ENCODE measurements at places on chromosomes 4 and X. TPM values are rescaled to one million over a fixed set of nuclear protein-coding genes. Genes with fewer than 3 reads are reported as not detected.

DNA sequence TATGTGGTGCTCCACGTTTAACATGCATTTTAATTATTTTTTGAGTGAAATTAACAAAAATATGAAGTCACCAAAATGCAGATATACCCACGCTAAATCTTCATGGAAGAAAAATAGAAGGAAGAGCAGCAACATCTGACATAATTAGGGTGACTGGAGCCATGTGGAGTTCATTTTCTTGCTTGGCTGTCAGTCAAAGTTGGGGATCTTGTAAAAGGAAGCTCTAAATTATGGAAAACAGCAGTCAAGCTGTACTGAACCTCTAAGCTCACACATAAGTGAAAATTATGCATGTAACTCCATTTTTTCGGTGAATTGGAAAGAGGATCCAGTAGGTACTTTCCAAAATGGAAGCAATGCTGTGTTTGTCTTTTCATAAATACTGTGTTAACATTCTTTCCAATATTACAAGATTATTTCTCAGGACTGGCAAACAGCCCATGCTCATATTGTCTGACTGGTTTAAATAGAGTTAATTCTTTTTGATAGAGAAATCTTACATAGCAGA, 9.7 kb upstream of the PDGFC start:
- DNase-seq = no peak

DNA sequence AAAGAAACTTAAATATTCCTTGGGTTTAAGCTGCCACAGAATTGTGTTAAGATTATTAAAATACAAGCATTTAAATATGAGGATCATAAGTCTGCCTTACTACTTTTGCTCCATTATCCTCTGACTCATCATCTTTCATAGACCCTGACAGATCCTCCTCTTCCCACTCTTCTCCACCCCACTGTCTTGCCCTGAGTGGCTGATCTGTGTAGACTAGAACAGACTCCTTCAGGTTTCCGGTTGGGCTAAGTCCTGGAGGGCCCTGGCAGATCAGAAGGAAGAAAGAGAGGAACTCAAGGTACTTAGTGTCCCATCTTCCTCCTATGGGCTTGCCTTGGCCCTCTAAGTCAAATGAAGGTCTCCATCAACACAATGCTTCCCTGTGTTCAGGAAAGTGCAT, 30.7 kb downstream of the PALLD start:
- DNase-seq = no peak

DNA sequence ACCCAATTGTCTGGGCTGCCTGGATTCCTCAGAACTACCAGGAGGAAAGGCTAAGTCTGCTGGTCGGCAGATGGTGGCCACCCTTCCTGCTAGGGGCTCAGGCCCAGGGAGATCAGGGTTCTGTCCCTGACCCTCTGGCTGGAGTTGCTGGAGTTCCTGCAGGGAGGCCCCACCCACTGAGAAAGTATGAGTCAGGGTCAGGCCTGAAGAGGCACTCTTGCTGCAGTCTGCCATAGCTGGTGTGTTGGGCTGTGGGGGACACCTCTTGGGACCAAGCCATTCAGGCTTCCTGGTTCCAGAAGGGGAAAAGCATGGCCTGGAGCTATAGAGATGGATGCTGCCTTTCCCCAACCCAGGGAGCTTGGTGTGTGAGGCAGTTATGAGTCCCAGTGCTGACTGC, 40.4 kb upstream of the PCDH18 start:
- DNase-seq = no peak

The UCHL1 gene
- 375 TPM for total RNA-seq

DNA sequence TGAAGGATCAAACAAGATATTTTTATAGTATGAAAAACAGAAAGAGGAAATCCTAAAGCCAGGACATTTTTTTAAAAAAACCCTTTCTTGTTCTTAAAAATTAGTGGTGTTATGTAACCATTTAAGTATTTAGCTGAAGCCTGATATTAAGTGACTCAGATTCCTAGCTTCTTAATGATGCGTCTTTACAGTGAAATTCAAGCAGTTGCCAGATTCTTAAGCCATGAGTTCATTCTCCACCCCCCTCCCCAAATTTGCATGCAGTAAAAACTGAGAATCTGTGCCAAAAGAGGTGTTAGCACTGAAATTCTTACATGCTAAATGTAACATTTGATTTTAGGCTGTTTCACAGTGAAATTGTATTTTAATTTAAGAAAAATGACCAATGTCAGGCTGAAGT, 180.8 kb downstream of the RAPGEF2 start:
- no peak for DNase-seq

- DNase-seq = peak; percentile 38
These were observed 722 bp upstream of the NBDY start for GRCh38 chrX:56728321-56728720.

GRCh38 chrX:84715315-84715714, 213.1 kb upstream of the HDX start:
- peak; percentile 41 for DNase-seq

DNA sequence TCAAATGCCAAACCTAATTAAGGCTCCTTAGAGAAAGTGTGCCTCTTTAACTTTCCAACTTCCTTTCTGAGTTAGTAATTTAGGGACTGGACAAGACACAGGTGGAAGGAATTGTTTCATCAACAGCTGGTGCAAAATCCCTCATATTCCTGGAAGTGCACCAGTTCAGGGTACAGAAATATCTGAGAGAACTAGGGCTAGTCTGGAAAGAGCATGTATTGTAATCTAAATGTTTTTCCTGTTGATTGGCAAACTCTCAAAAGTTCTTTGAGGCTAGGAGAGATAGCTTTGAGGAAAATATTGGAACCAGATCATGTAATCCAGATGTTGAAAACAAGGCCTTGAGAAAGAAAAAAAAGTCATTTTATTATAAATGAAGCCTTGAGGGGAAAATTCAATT, 98.1 kb upstream of the C1GALT1C1 start:
- no peak for DNase-seq

The PDS5A gene
- total RNA-seq = 113 TPM

DNA sequence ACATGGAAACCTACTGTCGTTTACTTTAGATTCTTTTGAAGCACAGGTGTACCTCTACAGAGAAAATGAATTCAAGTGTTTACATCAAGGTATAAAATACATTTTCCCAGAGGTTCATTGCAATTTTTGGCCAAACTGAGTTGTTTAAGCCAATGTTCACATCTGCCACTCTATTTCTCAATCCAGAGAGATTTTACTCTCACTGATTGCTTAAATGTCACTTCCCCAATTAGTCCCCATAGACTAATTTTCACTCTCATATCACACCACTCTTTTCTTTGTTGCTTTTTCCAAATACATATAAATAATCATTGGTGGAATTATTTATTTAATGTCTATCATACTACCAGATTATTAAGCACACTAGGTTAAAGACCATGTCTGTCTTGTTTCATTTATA, 271.8 kb downstream of the PPP3CA start:
- DNase-seq = no peak

DNA sequence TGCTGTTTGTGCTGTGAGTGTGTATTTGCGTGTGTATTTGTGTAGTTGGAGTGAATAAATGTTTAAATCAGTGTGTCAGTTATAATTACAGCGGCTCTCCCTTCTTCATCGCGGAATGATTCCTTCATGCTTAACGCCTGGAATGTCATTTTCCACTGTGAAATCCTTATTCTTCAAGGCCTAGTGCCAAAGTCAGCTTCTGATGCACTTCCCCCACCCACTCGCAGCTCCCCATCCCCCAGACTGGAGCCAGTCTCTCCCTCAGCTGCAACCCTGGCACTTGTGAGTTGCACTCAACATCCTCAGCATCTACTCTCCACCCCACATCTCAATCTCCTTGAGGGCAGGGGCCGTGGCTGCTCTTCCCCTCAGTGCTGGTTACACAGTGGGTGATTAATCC, 583.0 kb downstream of the BCOR start:
- DNase-seq = no peak

The ANK2 gene
- 1.8 TPM for total RNA-seq

DNA sequence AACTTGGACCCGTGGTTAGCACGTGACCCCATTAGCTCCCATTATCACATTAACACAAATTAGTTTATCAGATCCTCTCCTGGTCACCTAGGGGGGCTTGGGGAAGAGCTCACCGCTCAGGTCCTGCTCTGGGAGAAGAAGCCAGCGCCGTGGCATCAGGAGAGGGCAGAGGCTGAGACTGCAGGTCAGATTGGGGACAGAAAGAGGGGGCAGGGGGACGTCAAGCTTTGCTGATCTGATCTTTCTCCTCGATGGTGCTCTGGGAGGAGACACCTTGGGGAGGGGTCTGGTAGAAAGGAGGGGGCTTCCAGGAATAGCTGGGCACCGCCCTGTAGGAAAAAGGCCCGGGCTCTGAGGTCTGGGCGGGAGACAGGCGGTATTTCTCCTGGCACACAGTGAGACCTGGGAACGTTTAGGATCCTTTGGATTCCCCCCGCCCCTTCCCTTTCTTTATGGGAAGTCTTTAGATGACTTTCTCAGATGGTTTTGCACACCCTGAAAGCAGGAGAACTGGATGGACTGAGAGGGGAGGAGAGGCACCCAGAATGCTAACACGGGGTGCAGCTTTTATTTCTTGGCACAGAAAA, 9.1 kb upstream of the ELF4 start:
- DNase-seq = no peak

The LRCH2 gene
- total RNA-seq = not detected

DNA sequence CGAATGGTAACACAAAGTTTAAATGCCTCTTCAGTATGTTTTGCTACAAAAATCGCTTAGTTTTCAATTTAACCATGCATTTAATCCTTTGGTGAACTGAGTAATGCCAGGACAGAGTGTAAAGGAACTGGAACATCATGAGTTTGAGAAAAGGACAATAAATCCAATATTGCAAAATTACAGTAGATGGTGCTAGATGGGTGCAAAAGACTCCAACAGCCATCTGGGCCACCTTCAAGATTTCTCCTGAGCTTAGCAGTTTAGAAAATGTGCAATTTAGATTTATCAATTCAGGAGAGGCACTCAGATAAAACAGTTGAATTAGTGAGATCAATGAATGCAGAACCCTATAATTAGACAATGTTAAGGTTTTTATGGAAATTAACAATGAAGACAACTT, 33.2 kb upstream of the MID1IP1 start:
- DNase-seq = peak; percentile 33

- DNase-seq = no peak
These were observed 156.9 kb downstream of the APBB2 start for GRCh38 chr4:41057467-41057866.

DNA sequence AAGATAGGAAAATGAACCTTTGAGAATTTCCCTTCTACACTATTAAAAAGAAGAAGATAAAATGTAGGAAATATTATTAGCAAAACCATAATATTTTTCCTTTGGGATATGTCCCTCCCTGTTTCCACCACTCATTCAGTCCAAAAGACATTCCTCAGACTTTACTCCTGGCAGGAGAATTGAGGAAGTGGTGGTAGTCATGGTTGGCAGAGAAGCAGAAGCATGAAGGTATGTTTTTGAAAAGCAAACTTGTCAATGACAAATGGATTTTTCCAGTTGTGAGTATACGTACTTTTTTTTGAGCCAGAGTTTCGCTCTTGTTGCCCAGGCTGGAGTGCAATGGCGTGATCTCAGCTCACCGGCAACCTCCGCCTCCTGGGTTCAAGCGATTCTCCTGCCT, 13.7 kb downstream of the STAG2 start:
- DNase-seq = no peak

DNA sequence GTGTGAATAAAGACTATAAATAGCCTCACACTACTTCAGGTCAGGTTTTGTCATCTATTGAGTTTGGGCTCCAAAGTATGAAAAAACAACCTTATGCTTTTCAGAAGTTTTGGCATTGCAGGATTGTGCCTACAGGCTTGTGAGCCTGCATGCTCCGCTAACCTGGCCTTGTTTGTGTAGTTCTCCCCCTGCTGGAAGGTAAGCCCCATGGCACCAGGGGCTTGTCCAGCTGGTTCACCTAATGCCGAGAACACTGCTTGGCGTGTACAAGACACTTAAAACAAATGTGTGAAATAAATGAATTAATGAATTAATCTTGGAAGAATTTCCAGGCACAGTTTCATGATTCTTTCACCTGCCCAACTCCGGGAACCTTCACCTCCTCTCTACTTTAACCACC, 1.8 kb upstream of the HSD17B10 start:
- DNase-seq = peak; percentile 82

DNA sequence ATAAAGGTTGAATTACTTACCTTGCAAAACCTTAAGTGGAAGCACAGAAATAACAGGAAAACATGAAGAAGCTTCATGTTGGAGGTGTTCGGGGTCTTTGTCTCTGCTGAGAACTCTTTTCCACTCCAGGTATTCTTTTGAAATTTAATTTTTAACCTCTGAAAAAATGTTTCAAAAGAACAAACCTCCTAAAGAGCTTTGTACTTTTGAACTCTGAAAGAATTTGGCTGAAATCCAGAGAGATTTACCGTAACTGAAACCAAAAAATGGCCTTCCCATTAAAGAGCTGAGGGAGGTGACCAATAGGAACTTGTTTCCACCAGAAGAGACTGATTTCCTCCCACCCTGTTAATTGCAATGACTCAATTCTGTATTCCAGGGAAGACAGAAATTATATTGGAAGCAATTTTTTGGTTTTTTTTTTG, at the start of gene CFI:
TSS of gene CFI (minus strand) at position 105 of the 425 bp plus-strand sequence. CDS start at position 77, 28 bp downstream.
- DNase-seq = no peak

The ENPEP gene
- 0.09 TPM for total RNA-seq

The DCAF12L1 gene
- total RNA-seq = not detected

- no peak for DNase-seq
These were observed 914.2 kb upstream of the LCORL start for GRCh38 chr4:18935659-18936345.

The WWC2 gene
- total RNA-seq = not detected

DNA sequence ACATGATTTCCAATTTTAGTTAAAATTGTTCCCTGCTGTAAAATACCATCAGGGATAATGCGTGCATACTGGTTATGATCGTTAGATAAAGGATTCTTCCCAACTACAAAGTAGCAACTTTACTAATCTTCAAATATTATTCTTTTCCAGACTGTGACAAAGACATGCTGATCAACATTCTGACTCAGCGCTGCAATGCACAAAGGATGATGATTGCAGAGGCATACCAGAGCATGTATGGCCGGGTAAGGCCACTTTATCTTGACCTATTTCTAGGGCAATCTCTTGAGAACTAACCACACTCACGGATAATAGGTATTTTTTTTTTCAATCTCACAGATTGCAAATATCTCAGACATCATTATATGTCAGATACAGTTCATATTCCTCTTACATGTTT, 47.0 kb downstream of the ANXA10 start:
- no peak for DNase-seq

- no peak for DNase-seq
These were observed 161.0 kb upstream of the FGF13 start for GRCh38 chrX:138872537-138872936.

DNA sequence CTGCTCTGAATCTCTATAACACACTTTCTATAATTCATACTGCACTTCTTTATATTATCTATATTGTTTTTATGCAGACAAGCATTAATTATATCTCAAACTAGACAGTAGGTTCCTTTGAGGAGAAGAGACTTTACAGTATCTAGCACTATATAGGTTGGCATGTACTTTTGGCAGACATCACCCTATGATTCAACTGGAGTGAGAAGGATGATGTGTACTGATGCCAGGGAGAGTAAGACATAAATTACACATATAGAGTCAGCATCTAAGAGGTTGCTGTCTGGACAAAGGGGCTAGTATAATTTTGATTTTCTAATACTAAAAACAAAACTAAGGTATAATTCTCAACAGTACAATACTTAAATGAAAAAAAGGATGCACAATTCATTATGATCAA, 5.1 kb upstream of the RBM41 start:
- no peak for DNase-seq

Measured in OCI-LY7 (cell line).